ENCODE measurements at places on chromosomes 7 and 10.

DNA sequence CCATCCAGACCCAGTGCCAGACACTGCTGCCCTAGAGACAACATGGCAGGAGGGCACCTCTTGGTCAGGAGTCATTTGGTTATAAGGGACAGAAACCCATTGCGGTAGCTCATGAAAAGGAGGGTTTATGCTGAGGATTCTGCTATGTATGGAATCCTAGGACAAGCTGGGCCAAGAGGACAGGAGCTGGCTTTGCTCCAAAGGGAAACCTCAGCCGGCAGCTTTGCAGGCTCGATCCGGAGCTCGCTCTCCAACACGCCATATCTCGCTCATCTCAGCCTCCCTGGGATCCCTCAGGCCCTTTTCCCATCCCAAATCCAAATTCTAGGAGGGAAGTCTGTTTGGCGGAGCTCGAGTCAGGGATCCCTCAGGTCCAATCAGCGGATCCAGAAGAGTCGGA, 345.7 kb downstream of the GLRX3 start:
- no peak for DNase-seq

DNA sequence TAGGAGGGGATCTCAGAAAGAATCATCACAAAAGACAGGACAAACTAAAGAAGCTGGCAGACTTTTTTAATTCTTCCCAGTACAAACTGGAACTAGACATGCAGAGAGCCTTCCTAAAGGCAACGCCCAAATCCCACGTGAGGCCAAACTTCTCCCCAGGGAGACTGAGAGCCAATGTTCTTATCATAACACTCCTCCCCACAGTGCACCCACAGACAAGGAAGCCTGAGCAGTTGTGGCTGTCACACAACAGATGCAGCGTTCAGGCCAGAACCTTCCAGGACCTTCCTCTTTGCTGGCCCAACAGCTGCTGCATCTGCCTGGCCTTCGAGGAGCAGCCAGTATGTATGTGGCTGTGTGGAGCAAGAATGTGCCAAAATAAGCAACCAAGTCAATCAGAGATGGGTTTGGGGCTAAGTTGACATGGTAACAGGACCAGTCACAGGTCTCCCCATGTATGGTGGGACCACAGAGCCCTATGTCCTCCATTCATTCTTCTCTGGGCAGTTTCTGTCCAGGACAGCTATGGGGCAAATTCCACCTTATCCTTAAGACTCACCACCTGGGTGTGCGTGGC, 34.9 kb downstream of the SRPK2 start:
- no peak for DNase-seq

DNA sequence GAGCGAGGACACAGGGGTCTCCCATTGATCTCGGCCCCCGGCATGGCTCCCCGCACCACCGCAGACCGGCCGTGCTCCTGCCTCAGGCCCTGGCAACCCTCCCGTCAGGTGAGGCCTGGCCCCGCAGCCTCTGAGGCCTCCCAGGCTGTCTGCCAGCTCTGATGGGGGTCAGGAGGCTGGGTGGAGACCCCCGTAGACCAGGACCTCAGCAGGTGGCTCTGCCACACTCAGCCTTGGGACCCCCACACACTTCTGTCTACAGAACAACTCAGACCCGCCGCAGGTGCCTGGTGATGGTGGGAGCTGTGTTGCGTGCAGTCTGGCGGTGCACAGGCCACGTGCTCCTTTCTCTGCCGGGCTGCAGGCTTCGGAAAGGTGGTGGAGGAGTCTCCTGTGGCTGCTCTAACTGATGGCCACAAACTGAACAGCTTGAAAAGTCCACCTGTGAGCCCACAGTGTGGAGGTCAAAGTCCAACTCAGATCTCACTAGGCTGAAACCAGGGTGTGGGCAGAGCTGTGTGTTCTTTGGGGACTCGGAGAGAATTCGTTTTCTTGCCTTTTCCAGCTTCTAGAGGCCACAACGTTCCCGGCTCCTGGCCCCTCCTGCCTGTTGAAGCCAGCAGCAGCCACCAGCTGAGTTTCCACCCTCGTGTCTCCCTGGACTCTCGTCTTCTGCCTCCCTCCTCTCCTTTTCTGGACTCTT, 62.5 kb downstream of the PWWP2B start:
- no peak for DNase-seq

- no peak for DNase-seq
Observed at GRCh38 chr10:89454561-89455347, 40.4 kb downstream of the IFIT5 start.

DNA sequence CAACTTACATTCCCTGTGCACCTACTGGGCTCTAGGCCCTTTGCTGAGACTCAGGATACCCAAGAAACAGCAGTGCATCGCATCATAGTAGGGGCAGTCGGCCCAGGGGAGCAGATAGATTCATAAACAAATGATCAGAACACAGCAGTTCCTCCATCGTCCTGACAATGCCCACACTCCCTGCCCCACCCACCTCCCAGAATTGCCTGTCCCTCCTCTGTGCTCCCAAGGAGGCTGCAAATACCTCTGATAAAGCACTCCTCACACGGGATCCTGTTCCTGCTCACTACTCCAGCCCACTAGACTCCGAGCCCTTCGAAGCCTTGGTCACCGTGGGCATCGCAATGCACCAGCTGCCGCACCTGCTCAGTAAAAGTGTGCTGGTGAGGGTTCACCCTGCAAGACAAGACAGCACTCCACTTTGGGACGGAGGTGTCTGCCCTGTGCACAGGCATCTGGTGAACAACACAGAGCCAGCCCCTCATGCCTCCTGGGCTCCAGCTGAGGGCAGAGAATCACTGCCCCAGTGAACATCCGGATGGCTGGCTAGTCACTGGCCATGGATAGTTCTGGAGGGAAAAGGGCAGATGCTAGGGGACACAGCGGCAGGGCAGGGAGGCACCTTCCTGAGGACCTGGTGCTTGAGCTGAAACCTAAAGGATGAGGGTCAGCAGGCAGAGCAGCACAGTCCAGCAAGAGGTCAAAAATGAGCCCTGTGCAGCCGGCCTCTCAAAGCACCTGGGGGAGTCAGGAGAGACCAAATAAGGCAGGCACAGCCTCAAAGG, 60.7 kb downstream of the TNS3 start:
- DNase-seq, result no peak

- DNase-seq, result no peak
Observed at GRCh38 chr7:44740055-44740454, 8.6 kb upstream of the ZMIZ2 start.

All from esophagus squamous epithelium (tissue), 5 donors.